Umbilical cord (tissue), 2 donors: ENCODE measurements at places on chromosomes 1 and 21. TPM values are rescaled to one million over a fixed set of nuclear protein-coding genes. Genes with fewer than 3 reads are reported as not detected.

DNA sequence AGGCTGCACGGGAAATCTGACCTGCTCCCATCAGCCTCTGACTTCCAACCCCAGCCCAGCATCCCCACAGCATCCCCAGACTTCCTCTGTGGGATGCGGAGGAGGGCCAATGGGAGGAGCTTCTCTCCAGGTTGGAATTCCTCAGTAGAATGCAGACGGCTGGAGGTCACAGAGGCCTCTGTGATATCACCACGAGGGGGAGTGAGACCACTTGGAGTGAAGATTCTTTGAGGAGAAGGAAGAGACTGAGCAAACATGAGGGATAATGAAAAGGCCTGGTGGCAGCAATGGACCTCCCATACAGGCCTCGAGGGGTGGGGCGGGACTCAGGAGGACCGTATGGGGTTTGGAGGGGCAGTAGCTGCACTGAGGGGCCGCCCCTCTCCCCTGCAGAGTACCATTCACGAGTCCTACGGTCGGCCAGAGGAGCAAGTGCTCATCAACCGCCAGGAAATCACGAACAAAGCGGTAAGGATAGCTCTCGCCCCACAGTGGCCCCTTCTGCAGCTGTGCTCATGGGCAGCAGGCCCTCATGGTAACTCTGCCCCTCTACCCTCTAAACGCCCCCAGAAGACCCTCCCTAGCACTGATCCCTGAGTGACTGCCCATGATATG lies at the start of gene CATSPER4:
TSS of gene CATSPER4 (plus strand) at position 230 of the 615 bp plus-strand sequence. CDS start at position 256, 26 bp downstream.
- peak; percentile 41 for DNase-seq

GRCh38 chr1:186618401-186619170 lies 61.6 kb downstream of the PTGS2 start:
- DNase-seq: peak; percentile 29

DNA sequence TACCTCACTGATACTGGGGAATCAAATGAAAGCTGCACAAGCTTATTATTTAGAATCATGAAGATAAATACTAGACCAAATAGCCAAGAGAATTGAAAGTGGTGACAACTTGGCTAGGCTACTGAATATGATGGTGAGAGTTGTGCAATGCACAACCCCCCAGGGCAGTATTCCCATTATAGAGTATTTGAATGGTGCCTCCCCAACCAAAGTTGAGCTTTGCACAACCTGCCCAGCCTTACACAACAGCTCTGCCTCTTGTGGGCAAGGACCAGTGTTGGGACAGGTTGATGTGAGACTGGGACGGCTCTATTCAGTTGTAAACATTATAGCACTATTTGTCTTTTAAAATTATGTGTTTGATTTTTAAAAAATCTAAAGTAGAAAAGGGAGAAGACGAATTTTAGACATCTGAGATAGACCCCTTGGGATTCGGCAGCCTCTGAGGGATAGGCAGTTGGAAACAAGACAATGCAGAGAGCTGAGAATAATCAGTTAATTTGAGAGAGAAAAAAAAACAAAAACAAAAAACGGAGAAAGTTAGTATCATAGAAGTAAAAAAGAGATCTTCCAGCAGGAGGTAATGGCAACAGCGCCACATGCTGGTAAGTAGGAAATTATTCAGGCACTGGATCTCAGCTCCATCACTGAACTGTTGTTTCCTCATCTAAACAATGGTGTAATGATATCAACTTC lies 91.0 kb upstream of the KCNA3 start:
- DNase-seq: peak; percentile 21

- DNase-seq: no peak
Observed at GRCh38 chr1:22975694-22976093, 3.0 kb upstream of the LACTBL1 start.

- no peak for DNase-seq
Observed at GRCh38 chr21:35614396-35614921, 445.9 kb downstream of the SETD4 start.

- DNase-seq: peak; percentile 84
Observed at GRCh38 chr1:34162852-34163766, 1.9 kb downstream of the CSMD2 start.

Gene ESRRG
- 5.8 TPM for total RNA-seq

Gene LYPD8
- not detected for total RNA-seq

Gene HSF2BP
- total RNA-seq: 11.8 TPM

Gene METTL13
- total RNA-seq: 9.4 TPM

Gene SNRPE
- 51.5 TPM for total RNA-seq
